ENCODE measurements at places on chromosomes 11 and 22. TPM values are rescaled to one million over a fixed set of nuclear protein-coding genes. Genes with fewer than 3 reads are reported as not detected.

DNA sequence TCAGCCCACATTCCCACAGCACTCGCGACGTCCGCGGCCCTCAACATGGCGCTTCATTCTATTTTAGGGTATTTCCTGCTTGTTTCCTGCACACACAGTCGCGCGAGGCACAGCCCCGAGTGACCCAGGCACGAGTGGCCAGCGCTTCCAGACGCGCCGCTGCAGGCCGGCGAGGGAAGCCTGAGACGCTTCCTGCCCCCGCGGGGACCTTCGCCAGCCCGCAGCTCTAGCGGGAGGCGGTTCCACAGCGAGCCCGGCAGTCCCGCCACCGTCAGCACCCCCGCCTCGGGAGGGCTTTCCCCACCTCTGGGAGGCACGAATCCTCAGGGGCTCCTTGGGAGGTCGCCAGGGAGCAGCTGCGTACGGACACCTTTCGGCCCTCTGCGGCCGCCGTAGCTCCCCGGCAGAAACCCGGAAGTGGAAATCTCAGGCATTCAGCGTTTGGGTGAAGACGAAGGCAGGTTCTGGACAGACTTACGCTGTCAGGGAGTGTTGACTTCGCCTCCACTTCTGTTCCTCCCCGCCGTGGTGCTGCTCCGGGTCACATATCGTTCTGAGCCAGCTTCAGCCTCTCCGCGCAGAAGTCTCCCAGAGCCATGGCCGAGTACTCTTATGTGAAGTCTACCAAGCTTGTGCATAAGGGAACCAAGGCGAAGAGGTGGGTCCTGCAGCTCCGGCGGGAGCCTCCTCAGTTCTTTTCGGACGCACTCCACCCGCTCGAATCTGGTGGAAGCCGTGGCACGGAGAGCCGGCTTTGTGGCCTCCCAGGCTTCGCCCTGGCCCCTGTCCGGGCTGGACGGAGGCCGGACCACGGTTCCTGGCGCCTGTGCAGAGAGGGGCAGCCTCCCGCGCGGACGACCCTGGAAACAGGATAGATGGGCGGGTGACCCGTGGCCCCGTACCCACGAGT lies 2925.9 kb upstream of the OR11H1 start:
- DNase-seq = peak; percentile 9
- no peaks in the 10 kb centered on the region for H3K4me1 ChIP-seq
- H3K27ac ChIP-seq = no peak overlapping the region
- no peaks in the 10 kb centered on the region for H3K36me3 ChIP-seq

DNA sequence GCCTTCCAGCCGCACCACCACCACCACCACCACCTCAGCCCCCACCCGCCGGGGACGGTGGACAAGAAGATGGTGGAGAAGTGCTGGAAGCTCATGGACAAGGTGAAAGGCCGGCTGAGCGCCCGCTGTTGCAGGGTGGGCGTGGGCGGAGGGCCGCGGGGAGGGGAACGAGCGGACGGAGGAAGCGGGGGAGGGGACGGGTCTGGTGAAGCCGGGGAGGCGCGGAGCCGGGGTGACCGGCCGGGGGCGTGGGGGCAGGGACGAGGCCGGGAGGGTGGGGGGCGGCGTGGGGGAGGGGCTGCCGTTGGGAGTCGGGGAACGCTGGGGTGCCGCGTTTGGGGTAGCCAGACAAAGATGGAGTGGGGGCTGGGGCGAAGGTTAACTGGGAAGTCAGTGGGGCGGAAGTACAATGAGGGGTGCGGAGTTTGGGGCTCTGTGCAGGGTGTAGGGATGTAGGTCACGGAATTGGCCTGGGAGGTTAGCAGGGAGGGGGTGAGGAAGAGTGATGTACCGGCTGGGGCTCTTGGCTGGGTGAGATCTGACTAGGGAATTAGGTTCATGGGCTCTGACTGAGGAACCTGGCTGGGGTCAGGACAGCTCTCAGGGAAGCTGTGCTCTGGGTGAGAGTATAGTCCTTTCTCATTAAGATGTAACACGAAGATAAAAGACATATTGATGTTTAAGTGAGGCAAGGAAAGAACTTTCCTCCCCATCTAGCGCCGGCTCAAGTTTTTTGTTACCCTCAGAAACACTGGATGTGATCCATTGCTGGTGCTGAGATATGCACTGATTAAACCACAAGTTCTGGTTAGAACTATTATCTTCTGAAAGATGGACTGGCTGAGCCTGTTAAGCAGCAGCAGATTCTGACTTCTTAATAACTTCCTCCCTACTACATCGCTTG lies 624 bp downstream of the CBL start:
- peak overlapping the region; percentile 97 for H3K27ac ChIP-seq
- H3K4me1 ChIP-seq = peaks cover 8% of the 10 kb centered on the region
- no peaks in the 10 kb centered on the region for H3K27me3 ChIP-seq

OR2AG2 gene
- 0.12 TPM for total RNA-seq

DNA sequence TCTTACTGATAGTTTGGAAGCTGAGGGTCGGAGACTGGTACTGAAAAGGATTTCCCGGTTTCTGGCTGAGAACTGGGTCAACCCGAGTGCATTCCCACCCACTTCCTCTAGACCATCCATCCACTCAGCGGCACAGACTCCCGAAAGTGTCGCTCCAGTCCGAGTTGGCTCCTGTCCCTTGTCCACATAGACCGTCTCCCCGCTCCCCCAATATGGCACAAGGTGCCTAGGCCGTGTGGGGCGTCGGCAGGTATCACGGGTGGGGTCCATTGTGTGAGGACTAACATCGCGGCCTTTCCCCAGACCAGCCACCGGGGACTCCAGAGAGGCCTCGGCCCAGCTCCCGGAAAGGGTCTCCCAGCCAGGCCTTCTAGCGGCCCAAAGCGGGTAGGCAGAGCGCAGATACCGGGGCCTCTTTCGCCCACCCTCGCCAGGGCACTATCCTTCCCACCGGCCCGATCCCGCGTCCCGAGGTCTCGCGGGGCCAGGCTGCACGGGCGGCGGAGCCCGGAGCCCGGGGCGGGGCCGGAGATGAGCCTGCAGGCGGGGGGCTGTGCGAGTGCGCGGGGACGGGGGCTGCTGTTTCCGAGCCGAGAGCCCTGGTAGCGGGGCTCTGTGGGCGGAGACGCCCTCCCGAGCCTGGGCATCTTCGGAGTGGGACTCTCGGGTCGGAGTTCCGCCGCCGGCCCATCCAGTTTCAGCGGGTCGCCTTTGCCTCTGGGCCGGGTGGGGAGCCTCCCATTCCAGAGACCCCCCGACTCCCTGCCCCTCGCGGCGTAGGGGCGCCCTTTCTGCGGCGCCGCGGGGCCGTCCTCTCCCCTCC lies 21.1 kb downstream of the SERPINH1 start:
- H3K36me3 ChIP-seq = no peaks in the 10 kb centered on the region
- peaks cover 16% of the 10 kb centered on the region for H3K4me1 ChIP-seq
- peak overlapping the region; percentile 99 for H3K27ac ChIP-seq
- H3K27me3 ChIP-seq = no peaks in the 10 kb centered on the region
- DNase-seq = peak; percentile 87

OR52E8 gene
- total RNA-seq = not detected

TPBGL gene
- total RNA-seq = 0.16 TPM

DNA sequence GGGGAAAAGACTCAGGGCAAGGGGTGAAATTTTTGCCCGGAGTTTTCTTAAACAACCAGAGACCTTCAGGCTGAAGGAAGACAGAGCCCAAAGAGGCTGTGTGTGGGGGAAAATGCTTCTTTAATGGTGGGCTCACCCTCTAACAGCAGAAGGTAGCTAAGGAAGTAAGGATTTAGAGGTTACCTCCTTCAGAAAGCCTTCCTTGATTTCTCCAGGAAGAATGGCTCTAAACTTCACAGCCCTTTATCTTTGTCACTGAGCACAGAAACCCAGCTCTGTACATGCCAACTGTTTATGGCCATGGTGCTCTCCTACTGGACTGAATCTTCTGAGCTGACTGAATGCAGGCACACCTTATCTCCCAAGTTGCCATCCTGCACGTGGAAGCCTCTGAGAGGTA lies 196.0 kb downstream of the TENM4 start:
- no peaks in the 10 kb centered on the region for H3K36me3 ChIP-seq
- no peak for DNase-seq
- H3K4me1 ChIP-seq = peaks cover 8% of the 10 kb centered on the region
- H3K27ac ChIP-seq = peak overlapping the region; percentile 43
- no peaks in the 10 kb centered on the region for H3K27me3 ChIP-seq

GAB4 gene
- total RNA-seq = not detected

GRCh38 chr11:73729594-73730206 lies 31.2 kb downstream of the RAB6A start:
- no peaks in the 10 kb centered on the region for H3K27me3 ChIP-seq
- H3K4me1 ChIP-seq = no peaks in the 10 kb centered on the region
- peak; percentile 12 for DNase-seq
- H3K4me3 ChIP-seq = no peak overlapping the region
- no peak overlapping the region for H3K27ac ChIP-seq
- H3K36me3 ChIP-seq = no peaks in the 10 kb centered on the region

DGAT2 gene
- 60.5 TPM for total RNA-seq

HPX gene
- 367 TPM for total RNA-seq

DNA sequence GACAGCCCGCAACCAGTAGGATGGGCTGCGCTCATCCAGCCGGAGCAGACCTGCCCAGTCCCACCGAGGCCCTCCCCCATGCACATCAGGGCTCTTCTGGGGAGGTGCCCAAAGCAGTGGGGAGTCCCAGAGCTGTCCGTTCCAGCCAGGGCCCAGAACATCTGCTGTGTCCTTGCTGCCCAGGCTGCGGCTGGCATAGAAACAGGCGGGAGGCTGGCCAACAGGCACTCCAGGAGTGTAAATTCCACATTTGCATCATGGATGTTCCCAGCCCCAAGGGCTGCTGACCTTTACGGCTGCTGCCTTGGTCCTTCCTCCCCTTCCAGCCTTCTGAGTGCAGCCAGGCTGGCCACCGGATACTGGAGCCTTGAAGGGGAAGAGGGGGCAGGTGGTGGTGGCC lies 30.0 kb upstream of the SYT7 start:
- peaks cover 23% of the 10 kb centered on the region for H3K4me1 ChIP-seq
- H3K4me3 ChIP-seq = no peak overlapping the region
- H3K27me3 ChIP-seq = no peaks in the 10 kb centered on the region
- H3K36me3 ChIP-seq = no peaks in the 10 kb centered on the region

DNA sequence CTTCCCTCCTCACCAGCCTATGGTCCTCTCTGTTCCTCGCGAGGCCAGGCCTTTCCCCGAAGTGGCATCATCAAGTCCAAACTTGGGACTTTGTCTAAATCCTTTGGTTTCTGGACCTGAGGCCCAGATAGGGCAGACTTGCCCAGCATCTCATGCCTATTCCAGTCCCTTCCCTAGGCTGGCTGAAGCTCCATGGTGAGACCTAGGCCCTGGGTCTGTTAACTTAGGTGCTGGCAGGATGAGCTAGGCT lies 11.5 kb downstream of the RELA start:
- no peaks in the 10 kb centered on the region for H3K36me3 ChIP-seq
- peaks cover 22% of the 10 kb centered on the region for H3K4me1 ChIP-seq
- H3K4me3 ChIP-seq = no peak overlapping the region
- no peaks in the 10 kb centered on the region for H3K27me3 ChIP-seq
- peak overlapping the region; percentile 98 for H3K27ac ChIP-seq

MYEOV gene
- total RNA-seq = not detected

GRCh38 chr11:23684701-23685100 lies 812.2 kb upstream of the LUZP2 start:
- H3K27me3 ChIP-seq = no peaks in the 10 kb centered on the region
- DNase-seq = no peak
- H3K4me3 ChIP-seq = no peak overlapping the region
- no peak overlapping the region for H3K27ac ChIP-seq

GRCh38 chr11:92397221-92397755 lies 172.7 kb downstream of the FAT3 start:
- H3K4me1 ChIP-seq = no peaks in the 10 kb centered on the region
- H3K36me3 ChIP-seq = no peaks in the 10 kb centered on the region
- DNase-seq = no peak
- no peak overlapping the region for H3K4me3 ChIP-seq
- H3K27ac ChIP-seq = no peak overlapping the region

DNA sequence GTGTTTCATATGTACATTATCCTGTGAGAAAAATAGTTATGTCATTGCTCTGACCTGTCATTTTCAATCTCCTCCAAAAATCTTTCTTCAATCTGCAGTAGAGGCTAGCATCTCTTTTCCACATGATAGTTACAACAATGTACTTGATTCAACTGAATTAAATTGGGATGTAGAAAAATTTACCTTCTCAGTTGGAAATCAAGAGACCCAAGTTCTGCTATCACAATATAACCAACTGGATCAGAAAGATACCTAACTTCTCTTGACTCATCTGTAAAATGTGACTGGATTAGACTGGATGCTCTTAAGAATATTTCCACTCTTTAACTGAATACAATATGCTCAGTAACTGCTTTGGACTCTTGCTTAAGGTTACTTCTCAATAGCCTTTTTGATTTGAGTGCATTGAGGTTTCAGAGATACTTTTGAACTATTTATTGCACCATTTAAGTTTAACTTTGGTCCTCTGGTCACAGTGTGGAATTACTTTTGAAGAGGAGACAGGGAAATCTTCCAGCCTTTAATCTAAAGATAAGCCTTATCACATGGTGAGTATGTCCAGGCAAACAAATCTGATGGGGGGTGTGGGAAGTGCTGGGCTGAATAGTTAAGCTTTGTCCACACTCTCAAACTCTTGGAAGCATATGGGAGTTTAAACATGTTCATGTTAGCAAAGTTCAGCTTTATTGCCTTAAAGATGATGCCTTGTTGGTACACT lies 82.3 kb downstream of the YAP1 start:
- H3K36me3 ChIP-seq = no peaks in the 10 kb centered on the region
- peak; percentile 57 for DNase-seq

- DNase-seq = no peak
- no peaks in the 10 kb centered on the region for H3K4me1 ChIP-seq
- H3K36me3 ChIP-seq = no peaks in the 10 kb centered on the region
- no peak overlapping the region for H3K27ac ChIP-seq
These were observed 135.8 kb upstream of the SPON1 start for GRCh38 chr11:13826505-13827278.

CHST1 gene
- total RNA-seq = 2.9 TPM

All from hepatocyte (in vitro differentiated cells).